Urothelium cell line (cell line): ENCODE measurements at places on chromosomes 3 and 15.

GRCh38 chr3:59374818-59375211 lies 325.0 kb upstream of the CFAP20DC start:
- DNase-seq = no peak

DNA sequence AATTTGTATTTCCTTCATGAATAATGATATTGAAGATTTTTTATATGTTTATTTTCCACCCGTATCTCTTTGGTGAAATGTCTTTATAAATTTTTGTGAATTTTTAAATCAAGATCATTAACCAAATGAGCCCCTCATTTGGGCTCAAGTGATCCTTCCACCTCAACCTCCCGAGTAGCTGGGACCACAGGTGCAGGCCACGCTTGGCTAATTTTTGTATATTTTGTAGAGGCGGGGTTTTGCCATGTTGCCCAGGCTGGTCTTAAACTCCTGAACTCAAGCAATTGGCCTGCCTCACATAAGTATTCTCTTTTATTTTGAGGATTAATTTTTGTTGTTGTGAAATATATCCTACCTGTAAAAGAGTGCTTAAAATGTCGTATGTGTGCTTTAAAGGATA lies 4.9 kb downstream of the BBS4 start:
- DNase-seq = no peak

DNA sequence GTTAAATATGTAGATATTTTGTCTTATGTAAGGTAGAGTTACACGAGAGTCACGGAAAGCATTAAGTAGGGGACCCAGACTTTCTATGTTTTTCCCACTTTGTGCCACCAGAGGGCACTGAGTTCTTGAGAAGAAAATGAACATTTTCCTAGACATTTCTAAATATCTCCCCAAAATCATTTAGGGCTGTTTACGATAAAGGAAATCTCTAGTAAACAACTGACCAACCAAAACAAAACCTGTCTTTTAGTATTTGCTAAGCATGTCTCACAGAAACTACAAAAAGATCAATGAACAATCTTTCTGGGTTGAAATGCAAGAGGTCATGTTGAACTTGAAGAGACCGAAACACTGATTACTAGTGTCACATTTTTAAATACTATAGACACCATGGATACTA lies 16.1 kb downstream of the POU1F1 start:
- DNase-seq = peak; percentile 20

GRCh38 chr3:112721231-112721630 lies 80.3 kb upstream of the CCDC80 start:
- no peak for DNase-seq

DNA sequence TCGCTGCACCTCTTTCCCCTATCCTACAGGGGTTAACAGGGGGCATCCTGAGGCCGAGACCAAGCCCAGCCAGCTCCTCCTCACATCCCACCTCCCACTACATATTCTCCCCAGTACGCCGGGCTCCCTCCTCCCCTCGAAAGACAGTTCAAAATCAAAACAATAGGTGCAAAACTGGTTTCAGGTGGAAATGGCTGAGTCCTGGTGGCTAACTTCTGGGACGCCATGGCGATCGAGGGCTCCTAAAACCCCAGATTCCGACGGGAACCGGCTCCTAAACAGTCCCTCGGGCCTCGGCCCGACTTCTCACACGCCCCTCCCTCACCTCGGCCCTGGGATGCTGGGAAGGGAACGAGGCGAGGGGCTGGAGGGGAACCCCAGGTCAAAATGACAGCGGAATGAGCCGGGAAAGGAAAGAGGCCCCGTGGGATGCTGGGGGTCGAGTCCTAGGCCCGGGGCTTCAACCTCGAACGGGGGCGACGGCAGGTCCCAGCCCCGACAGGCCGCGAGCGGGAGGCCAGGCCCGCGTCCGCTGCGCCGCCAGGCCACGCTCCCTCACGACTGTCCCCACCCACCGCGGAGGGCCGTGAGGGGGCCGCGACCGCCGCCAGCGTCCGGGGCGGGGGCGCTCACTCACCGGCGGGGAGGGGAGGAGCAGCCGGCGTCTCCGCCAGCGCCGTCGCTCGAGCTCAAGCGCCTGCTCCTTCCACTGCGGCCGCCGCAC lies 492 bp downstream of the TMCC1 start:
- DNase-seq = peak; percentile 74

DNA sequence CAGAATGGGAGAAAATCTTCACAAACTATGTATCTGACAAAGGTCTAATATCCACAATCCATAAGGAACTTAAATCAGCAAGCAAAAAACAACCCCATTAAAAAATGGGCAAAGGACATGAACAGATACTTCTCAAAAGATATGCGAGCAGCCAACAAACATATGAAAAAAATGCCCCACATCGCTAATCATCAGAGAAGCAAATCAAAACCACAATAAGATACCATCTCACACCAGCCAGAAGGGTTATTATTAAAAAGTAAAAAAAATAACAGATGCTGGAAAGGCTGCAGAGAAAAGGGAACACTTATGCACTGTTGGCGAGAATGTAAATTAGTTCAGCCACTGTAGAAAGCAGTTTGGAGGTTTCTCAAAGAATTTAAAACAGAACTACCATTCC lies 80.2 kb upstream of the ATP11B start:
- no peak for DNase-seq

GRCh38 chr3:158753854-158754253 lies 21.6 kb upstream of the RARRES1 start:
- DNase-seq = no peak

DNA sequence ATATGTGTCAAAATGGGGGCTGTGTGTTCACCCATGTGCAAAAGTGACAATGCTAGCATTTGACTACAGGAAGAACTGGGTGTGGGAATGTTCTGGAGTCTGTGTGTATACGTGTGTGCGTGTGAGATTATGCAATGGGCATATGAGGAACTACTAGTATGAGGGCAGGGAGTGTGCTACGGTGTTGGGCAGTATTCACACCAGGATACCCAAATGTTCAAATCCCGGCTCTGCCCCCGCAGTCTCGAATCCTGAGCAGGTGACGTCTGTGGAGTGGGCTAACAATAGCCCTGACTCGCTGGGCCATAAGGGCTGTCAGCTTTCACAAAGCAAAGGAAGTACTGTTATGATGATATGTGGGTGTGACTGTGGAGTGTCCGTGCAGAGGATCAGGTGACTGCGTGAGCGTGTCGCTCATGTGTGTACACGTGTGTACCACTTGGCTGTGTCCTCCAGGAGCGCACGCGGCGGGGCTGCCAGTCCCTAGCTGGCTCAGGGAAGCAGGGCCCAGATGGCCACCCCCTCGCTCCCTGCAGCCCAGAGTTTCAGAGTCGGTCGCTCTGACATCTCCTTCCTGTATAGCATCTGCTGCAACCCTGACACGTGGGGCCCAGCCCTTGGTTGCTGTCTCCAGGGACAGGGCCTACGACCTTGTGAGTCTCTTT lies 27.2 kb downstream of the IQSEC1 start:
- no peak for DNase-seq

GRCh38 chr3:124428372-124429128 lies 301.7 kb upstream of the UMPS start:
- no peak for DNase-seq

GRCh38 chr15:25785641-25786025 lies 77.5 kb downstream of the ATP10A start:
- no peak for DNase-seq
